ENCODE measurements at places on chromosomes 7 and 10.

- no peak for DNase-seq
Observed at GRCh38 chr7:96436880-96437279, 115.0 kb upstream of the SLC25A13 start.

- no peak for DNase-seq
Observed at GRCh38 chr10:30013757-30014156, 45.6 kb downstream of the JCAD start.

DNA sequence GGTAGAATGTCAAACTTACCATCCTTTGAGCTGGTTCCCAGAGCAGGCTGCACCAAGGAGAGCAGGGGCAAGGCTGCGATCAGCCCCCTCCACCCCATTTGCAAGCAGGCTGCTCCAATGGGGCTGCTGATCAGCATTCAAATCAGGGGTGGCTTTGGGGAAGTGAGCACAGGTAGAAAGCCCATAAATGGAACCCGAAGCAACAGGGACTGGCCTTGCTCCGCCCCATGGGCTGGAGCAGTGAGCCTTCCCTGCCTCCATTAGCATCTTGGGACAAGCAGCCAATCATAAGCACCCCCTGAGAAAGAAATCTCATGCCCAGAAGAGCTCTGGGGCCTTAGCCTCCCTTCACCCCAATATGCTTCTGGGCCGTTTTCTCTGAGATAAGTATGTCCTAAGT, 4.0 kb upstream of the PKD1L1 start:
- DNase-seq = no peak

- DNase-seq = no peak
Observed at GRCh38 chr7:37229381-37229780, 219.3 kb downstream of the ELMO1 start.

DNA sequence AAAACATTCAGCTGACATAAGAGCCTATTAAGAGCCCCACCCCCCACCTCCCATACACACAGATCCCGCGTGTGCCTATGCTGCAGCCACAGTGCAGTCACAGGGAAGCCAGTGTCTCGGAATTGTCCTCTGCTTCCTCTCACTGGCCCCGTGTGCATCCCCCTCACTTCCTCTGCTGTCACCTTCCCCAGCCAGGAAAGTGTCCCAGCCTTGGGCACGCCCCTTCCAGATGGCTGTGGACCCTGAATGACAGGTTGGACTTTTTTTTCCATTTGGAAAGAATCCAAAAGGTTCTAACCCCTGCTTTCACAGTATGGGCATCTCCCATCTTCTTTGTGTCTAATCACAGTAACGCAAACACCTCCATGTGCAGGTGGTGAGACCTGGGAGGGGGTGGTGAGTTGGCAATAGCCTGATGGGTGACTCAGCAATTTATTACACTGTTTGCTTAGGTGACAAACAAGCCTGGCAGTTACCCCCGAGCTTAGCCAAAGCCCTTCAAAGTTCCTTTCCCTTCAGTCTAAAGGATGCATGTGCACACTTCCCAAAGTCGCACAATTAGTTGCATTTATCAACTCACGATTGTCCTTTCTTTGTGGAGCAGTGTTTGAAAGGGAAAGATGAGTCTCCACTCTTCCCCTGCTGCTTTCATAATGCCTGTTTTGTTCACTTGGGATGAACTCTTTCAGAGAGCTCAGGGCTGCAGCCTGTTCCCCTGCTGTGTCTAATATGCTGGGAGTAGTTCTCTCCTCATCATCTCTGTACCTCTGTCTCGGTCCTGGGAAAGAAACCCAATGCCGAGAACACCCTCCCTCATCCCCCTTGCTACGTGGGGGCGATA, 67.5 kb upstream of the EFCAB10 start:
- no peak for DNase-seq
